A549 (cell line): ENCODE measurements at places on chromosomes 3 and 15. TPM values are rescaled to one million over a fixed set of nuclear protein-coding genes. Genes with fewer than 3 reads are reported as not detected.
A peak's percentile ranks its signal among the peaks of the same experiment; 100 is the strongest.

- peak; percentile 81 for DNase-seq
These were observed 848 bp downstream of the SYNM start for GRCh38 chr15:99105514-99106341.

DNA sequence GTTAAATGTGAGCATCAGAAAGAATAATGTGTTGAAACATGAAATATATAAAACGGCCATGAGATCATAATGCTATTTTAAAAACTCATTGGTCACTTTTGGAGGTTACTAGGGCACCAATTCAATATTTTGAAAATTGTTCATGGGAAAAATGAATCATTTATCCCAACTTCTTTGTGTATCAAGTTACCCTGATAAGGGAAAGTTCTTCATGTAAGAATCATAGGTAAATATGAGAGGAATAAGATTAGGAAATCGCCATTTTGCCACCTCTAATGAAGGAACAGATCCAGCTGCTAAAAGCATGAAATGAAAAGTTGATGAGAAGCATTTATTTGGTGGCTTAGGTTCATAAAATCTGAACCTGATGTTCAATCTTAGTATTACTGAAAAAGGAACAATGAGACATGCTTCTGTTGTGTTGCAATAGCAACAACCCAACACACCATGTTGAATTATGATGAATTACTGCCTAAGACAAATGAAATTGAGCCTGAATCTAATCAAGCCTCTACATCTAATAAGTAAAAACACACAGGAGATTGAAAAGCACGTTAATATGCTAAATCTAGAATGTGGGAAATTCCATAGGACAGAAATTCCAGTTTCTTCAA, 32.5 kb downstream of the ABHD5 start:
- DNase-seq: peak; percentile 14

The ANKRD34C gene
- not detected in 3 replicates for polyA plus RNA-seq

The TIMP4 gene
- polyA plus RNA-seq: 13.1 to 18.5 TPM (median 15.7 TPM) in 3 replicates

GRCh38 chr15:74132681-74133651, 2.6 kb downstream of the ISLR2 start:
- DNase-seq: no peak

- no peak for DNase-seq
These were observed 36.5 kb downstream of the IGF2BP2 start for GRCh38 chr3:185788292-185788691.

DNA sequence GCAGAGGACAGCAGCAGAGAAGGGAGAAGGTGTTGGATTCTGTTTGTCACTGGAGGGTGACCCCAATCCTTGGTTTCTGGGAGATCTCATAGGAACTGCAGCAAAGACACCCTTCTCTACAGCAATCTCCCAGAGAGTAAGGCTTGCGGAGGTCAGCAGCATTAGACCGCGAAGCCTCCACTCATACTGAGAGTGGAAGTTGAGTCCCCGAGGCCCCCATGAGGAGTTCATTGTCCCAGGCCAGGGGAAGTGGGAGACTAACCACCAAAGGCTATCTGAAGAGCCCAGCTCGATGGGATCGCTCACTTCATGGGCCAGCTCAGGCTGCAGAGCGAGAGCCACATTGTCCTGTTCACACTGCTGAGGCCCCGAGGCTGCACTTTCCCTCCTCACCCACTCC, 44.6 kb downstream of the GLDN start:
- DNase-seq: no peak

The NR1I2 gene
- polyA plus RNA-seq: 0.05 TPM in 1 of 3 replicates, not detected in the others

The ATP8B4 gene
- polyA plus RNA-seq: 0.88 to 1.2 TPM (median 1.2 TPM) in 3 replicates

- DNase-seq: peak; percentile 46
These were observed 559.6 kb upstream of the MDFIC2 start for GRCh38 chr3:70871909-70872656.

- no peak for DNase-seq
These were observed 40.4 kb upstream of the CHRNB4 start for GRCh38 chr15:78681281-78682003.

DNA sequence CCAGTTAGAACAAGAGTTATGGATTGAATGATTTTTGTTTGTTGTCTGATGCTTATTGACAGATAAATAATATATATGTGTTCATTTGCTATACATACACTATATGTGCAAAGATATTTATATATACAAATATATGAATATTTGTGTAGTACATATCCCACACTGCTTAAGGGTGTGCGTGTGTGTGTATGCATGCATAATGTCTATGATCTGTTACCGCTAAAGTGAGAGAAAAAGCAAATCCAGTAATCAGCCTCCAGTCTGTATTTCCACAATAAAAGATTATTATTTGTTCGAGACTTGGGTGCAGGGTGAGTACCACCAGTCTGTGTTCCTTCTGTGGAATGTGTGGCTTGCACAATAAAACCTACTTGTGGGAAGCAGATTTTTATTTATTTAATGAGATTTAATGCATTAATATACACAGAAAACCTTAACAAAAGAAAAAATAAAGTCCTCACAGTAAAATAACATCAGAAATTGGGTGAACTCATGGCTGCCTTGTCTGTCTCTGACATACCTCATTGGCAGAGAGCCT, 366.0 kb upstream of the TBL1XR1 start:
- DNase-seq: no peak

The OIP5 gene
- polyA plus RNA-seq: 21.7 to 23.2 TPM (median 22.4 TPM) in 3 replicates

The EFCC1 gene
- not detected in 3 replicates for polyA plus RNA-seq

DNA sequence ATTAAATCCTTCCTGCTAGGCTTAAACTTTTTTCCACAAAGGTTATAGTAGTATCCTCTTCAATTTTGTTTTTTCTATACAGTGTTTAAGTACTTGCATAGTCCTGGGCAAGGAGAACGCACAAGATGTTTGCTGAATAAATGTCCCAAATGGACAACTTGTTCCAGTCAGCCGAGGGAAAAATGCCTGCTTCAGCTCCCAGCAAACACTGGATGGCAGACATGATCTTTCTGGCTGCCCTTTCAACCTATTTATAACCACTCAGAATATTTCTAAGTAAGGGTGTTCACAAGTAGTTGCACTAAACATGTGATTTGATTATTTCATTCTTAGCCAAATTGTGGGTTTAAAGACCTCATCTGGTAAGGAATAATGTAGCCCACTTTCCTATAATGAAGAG, 29.8 kb downstream of the GNB4 start:
- no peak for DNase-seq

The TMCO5A gene
- polyA plus RNA-seq: not detected in 3 replicates

- no peak for DNase-seq
These were observed 36.2 kb downstream of the KLHL18 start for GRCh38 chr3:47318916-47319315.

GRCh38 chr3:108159865-108160264, 62.4 kb downstream of the IFT57 start:
- DNase-seq: no peak

DNA sequence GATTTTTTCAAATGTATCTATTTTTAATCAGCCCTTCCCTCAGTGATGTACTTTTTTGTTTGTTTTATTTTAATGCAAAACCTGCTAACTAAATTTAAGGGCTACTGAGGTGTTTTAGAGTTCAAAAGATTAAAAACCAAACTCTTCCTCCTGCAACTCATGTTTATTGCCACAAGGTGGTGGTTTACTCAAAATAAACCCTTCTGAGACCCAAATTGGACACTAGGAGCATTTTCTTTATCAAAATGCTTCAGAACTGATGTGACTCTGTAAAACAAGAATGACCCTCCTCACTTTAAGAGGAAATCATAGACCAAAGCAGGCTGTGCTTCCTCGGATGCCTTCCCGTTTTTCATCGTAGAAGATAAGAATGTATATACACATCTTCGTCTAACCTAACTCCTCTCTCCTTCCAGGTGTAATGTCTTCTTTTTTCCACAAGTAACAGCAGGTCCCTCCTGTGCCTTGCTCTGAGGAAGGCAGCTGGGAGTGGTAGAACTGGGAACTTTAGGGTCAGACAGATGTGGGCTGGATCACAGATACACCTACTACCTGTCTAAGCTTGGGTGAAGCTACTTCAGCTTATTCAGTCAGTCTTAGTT, 2.9 kb upstream of the NME9 start:
- DNase-seq: peak; percentile 44

GRCh38 chr15:57089815-57090495, 171.5 kb downstream of the TCF12 start:
- no peak for DNase-seq

- DNase-seq: no peak
These were observed 15.6 kb downstream of the TEX264 start for GRCh38 chr3:51686512-51687215.

The PIK3CA gene
- polyA plus RNA-seq: 4.5 to 6.2 TPM (median 4.9 TPM) in 3 replicates

- no peak for DNase-seq
These were observed 848 bp upstream of the CADPS start for GRCh38 chr3:62876064-62876463.

The VIPR1 gene
- 0.37 to 0.80 TPM (median 0.49 TPM) in 3 replicates for polyA plus RNA-seq

The TBCCD1 gene
- polyA plus RNA-seq: 5.7 to 5.8 TPM (median 5.8 TPM) in 3 replicates

The SKOR1 gene
- polyA plus RNA-seq: 0.04 to 0.11 TPM (median 0.05 TPM) in 3 replicates

GRCh38 chr3:28768439-28768838, 419.8 kb upstream of the AZI2 start:
- DNase-seq: no peak

The TMEM207 gene
- not detected in 3 replicates for polyA plus RNA-seq

DNA sequence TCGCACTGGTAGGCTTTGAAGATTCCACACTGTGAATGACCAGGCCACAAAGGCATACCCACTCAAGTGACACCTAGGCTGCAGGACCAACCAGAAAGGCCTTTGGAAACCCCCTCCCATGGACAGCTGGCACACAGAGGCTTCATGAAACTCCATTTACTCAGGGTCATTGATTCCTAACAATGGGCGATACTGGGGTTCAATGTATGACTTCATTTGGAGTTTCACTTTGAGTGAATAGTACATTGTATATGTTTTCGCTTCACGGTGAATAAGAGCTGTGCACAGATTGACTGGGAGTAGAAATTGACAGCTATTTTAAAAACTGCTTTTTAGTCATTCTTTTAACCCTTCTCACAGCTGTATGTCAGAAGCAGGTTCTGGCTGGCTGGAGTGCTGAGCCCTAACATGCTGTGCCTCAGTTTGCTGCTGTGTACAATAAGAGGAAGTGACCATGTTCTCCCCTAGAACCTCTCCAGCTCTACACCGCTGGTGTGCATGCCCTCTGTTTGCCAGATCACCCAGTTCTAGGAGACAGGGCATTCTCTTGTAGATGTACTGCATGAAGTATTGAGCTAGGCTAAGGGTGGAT, 15.4 kb upstream of the CX3CR1 start:
- no peak for DNase-seq

The GOLGA8K gene
- 0.43 to 0.87 TPM (median 0.75 TPM) in 3 replicates for polyA plus RNA-seq

DNA sequence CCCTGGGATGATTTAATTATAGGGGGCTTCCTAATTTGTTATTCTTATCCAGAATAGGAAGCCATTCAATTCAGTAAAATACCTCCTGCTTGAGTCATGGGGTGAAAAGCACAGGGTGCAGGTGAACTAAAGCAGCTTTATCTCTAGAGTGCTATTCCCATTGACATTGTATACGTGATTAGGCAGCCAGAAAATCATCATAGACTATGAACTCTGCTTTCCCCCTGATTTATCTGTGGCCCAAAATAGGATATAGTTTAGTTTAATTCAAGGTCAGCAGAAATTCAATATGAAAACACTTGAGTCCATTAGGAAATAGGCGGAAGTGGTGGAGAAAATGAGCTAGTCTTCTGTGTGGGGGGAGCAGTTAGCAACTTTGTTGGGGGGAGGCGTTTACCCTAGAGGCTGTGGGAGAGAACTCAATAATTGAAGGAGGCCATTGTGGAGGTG, 18.2 kb upstream of the PRKCI start:
- DNase-seq: no peak

DNA sequence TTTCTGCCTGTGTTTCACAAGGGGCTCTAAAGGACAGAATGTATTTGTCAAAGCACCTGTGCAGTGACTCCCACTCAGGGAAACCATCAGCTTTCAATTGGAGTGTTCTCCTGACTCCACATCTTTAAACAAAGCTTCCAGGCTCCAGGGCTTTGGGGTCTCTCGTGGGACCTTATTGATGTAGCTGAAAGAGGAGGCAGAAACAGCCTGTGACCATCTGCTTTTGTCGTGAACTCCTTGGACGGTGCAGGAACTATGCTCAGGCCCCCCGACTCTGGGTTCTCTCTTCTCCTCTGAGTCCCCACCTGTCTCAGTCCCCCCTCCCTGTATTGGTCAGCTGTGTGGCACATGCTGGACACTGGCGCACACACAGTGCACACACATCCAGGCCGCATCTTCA, 486.8 kb downstream of the GABRG3 start:
- DNase-seq: no peak

The RLBP1 gene
- polyA plus RNA-seq: not detected in 3 replicates

DNA sequence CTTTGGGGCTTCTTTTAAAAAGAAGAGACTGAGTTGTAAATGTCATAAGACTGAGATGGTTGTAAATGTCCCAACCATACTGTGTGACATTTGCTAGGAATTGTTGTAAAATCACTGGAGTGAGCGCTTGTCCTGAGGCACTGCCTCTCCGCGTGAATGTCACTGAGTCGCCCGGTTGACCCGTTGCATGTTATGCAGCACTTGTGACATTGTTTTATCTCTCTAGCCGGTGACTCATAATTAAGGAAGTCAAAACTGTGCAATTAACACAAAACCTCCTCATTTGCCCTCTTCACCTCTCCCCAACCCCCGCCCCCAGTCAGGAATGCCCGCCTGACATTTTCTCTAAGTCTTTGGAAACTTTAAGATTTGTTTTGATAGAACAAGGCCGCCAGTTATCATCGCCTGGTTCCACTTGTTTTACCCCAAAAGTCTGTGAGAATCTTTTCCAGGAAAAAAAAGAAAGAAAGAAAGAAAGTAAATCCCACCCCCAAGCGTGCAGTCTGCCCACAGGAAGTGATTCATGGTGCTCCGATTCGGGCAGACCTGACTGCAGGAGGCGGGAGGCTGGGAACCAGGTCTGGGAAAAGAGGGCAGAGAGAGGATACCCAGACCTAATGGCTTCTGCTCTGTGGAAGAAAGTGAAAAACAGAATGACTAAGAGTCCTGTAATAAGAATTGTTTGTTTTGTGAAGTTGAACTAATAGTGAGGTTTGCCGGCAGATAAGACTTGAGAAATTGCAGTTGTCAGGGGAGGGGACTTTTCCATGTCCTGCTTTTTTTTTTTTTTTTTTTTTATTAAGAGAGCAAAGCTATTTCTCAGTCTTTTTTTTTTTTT, 84.8 kb downstream of the SMAD3 start:
- DNase-seq: peak; percentile 97

DNA sequence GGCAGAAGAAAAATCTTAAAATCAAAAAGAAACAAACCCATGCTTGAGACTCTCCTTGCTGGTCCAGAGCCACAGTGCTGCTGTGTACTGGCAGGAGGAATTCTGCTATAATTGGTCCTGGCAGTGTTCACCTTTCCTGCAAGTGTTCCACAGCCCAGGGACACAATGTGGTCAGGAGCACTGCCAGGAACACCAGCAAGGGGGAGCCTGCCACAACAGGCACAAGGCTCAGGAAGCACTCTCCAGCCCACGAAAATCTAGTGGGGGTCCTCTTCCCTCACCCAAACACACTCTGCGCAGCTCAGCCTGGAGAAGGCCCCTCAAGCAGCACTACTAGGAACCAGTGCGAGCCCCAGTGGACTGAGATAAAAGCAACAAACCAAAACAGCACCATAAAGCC, 92.9 kb downstream of the UBE3A start:
- no peak for DNase-seq

- no peak for DNase-seq
These were observed 64.5 kb downstream of the RYR3 start for GRCh38 chr15:33375236-33375635.
